ENCODE measurements at places on chromosomes 1 and 21.

DNA sequence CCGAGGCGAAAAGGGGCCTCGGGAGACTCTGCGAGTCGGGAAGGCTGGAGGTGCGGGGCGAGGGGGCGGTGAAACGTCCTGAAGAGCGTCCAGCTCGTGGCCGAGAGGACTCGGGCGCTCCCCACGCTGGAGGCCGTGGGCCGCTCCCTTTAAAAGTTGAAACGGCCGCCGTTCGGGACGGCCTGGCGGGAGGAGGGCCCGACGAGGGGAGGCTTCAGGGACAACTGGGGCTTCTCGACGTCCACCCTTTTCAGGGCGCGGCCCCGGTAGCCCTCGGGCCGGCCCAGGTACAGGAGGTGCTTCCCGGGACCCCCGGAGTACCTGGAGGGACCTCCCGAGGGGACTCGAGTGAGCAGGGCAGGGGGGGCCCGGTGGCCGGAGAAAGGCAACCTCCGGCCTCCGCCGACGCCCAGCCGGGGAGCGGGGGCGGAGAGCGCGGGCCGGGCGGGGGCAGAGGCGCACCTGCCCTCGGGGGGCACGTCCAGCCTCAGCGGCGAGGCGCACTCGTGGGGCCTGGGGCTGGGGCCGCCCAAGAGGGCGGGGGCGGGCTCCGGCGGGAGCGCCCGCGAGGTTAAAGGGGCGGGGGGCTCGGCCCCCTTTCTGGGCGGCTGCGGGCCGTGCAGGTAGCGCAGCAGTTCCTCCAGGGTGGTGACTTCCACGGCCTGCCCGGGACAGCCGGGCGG is 14.0 kb downstream of the SEMA6C start:
- DNase-seq: no peak

- no peak for DNase-seq
Observed at GRCh38 chr1:228007801-228008341, 1.1 kb downstream of the WNT3A start.

DNA sequence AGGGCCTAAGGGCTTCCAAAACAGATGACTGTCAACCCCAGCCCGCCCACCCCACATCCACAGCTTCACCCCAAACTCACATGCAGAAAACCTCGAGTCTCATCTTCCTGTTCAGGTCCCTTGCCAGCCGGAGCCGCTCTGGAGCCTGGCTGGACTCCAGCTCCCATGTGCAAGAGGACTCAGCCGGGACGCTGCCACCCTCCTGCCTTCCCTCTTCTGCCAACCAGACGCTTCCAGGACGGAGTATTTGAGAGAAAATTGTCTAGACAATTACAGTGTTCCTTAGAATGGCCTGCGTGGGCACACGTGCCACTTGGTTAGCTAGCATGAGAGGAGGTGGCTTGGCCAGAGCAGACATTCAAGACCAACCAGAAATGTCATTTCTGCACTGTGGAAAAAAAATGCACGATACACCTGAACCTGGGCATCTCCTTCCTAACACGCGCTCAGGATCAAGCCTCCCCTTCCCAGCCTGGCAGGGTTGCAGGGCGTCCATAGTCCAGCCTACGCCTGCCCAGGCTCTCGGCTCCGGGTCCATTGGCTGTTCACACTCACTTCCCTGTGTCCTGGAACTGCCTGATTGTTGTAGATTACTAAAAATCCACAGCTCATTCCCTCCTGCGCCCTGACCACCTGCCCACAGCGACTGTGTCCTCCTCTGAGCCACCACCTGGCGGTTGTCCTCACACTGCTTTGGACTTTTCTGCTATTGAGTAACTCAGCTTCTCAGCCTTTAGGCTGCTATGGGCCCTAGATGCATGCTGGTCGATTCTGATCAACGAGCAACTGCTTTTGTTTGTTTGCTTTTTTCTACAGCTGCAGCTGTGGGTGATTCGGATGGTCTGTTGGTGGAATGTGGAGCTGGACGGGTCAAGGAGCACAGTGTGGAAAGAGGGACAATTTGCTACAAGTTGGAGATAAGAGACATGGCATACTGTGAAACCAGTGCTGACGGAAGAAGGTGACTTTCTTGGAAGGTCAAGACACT is at the start of gene CLDN14:
TSS of gene CLDN14 (minus strand) at position 708 of the 988 bp plus-strand sequence. CDS start 18,427 bp downstream, outside the sequence.
- DNase-seq: no peak

GRCh38 chr21:45220071-45220481 is 67.6 kb downstream of the POFUT2 start:
- no peak for DNase-seq

DNA sequence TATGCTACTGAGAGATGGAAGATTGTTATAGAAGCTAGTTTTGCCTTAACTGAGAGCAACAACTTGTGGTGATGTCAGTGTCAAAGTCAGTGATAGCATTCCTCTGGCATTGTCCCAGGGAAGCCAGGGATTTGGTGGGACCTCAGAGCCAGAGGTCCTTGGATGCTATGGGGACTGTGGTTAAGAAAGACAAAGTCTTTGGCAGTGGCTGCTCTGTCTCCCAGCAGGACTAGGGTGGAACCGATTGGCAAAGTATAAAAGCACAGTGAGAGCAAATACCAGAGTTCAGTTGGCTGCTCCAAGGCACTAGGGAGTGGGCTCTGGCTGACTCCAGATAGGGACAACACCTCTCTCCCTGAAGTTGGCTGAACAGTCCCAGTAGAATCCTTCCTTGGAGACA is 104.8 kb downstream of the GDAP2 start:
- no peak for DNase-seq

GRCh38 chr1:110248746-110249145 is 38.6 kb downstream of the KCNC4 start:
- DNase-seq: no peak

All from heart right ventricle (tissue), 16 donors.